ENCODE measurements at places on chromosomes 7 and 10.

DNA sequence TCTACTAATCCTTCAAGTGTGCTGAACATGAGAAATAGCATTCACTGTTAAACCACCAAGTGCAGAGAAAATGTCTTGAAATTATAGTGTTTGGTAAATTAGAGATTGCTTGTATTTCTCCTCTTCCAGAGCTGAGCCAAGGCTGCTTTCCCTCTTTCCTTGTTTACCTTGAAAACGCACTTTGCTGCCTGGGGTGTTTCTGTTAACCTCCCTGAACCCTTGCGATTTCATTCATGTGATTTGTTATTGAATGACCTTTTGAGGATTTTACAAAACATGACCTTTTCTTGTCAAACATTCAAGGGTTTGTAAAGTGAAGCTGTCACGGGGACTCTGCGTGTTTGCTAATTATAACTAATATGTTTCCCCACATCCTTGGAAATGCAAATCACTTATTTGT is 169.4 kb downstream of the LRMDA start:
- DNase-seq = no peak

DNA sequence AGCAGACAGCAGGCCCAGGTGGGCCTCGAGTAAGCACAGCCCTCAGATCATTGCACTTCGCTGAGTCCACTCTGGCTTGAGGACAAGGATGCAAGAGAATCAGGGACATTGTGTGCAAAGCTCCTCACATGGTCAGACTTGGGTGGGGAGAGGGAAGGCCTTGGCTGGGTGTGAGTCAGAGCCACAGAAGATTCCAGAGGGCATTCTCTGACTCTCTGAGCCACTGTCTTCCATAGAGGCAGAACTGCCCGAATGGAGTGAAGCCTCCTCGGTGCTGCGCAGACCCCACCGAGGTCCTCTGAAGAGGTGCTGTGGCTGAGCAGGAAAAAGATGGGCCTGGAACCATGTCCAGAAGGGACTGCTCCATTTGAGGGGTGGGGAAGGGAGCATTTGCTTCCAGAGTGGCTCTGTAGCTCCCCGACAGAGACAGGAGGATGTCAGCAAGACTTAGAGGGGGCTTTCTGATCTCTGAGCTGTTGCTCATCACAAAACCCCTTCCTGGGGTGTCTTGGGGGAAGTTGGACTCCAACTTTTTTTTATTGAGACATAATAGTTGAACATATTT is 120.8 kb downstream of the PTPN20 start:
- DNase-seq = no peak

GRCh38 chr10:71575451-71575850 is 144.1 kb downstream of the C10orf105 start:
- DNase-seq = no peak

GRCh38 chr7:36301914-36302771 is 87.5 kb upstream of the ANLN start:
- no peak for DNase-seq

DNA sequence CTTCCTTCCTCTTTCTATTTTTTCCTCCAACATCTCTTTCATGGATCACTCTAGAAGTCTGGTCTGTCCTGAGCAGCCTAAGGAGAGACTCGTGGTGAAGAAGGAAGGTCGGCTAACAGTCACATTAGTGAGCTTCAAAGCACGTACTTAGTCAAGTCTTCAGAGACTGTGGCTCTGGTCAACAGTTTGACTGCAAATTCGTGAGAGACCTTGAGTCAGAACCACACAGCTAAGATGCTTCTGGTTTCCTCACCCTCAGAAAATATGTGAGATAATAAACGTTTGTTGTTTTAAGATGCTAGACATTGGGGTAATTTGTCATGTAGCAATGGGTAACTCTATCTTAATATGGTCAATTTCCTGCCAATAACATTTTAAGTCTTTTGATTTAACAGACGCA is 126.2 kb upstream of the LRRN3 start:
- DNase-seq = no peak

DNA sequence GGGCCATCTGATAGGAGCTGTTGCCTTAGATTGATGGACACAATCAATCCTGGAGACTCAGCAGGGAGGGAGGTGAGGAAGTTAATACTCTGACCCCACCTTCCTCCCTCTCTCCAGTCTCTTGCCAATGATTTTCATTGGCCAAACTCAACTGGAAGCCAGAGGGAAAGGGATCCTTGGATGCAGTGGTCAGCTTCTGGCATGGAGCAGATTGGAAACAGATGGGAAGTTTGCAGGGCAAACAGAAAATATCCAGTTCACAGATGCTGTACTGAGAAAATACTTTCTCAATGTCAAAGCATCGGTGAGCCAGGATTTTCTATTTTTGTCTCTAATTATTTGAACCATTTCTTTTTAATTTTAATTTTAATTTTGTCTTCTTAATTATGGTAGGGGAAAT is 170.8 kb downstream of the BBS9 start:
- no peak for DNase-seq

DNA sequence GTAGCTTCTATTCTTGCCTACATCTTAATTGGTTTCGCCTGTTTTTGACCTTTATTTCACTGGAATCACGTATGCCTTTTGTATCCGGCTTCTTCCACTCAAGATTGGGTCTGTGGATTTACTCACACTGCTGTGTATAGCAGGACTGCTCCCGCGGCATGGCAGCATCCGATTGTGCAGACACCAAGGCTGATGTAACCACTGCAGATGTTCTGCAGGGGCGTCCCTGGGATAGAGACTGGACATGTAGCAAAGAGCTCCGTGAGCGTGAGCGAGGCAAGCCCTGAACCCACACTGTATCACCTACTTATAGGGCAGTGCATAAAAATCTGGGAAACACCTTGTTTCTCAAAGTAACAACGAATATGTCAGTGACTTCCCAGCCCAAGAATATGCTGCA is 11.4 kb upstream of the IDI2 start:
- DNase-seq = no peak

- no peak for DNase-seq
These were observed 35.0 kb downstream of the ENTPD1 start for GRCh38 chr10:95790982-95791381.

DNA sequence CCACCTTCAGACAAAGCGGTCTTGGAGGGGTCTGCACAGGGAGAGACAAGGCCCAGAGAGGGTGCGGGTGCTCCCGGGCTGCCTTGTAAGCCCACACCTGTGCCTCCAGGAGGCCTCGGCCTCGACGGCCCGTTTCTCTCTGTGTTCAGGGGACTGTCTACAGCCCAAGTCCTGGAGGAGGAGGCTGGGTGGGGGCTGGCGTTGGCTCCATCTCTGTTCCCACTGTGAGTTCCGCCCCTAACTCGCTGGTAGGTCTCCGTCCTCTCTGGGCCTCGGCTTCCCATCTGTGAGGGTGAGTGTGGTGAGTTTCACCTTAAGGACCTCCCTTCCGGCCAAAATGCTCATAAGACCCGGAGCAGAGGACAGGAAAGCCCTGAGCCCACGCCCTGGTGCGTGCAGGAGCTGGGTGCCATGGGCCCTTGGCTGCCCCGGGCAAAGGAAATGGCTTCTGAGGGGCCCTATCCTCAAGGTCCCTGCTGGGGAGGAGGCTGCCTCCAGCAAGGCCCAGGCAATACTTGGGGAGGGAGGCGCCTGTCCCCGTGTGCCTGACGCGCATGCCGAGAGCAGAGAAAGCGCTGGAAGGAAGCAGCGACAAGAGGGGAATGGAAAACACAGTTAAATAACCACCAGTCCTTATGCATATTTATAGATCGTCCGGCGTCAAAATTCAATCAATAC is 276.8 kb downstream of the ELFN1 start:
- no peak for DNase-seq

GRCh38 chr10:32972929-32973328 is 14.9 kb upstream of the ITGB1 start:
- DNase-seq = peak; percentile 56

GRCh38 chr10:93999401-93999851 is 5.7 kb downstream of the PLCE1 start:
- DNase-seq = no peak

DNA sequence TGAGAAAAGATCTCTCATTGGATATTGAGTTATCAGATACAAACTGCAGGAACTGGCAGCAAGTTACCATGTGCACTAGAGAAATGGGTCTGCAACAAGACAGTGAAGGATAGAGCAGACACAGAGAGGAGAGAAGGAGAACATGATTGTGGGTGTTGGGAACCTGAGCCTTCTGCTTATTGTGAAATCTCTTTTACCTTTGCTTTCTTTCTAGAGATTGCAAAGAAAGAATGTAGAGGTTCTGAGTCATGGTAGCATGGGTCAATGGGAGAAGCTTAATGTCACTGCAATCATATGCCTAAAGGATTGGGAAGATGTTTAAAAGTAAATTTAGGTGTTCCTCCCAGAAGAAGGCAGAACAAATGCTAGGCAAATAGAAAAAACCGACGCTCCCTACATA is 821.4 kb downstream of the CCSER2 start:
- DNase-seq = no peak

- DNase-seq = no peak
These were observed 130.4 kb downstream of the CDH23 start for GRCh38 chr10:71527135-71527534.

DNA sequence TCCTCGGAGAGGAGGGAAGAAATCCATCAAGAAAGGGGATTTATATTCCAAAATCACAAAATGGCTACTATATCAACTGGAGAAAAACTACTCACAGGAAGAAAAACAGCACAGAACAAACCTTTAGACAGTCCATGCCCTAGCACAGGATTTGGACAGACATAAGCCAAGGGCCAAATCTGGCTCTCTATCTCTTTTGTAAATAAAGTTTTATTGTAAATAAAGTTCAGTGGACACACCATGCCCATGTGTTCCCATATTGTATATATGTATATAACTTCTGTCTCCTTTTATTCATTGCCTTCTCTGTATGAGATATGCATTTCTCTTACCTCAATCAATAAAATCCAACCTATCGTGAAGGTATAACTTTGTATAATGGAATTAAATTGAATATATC is 742.8 kb upstream of the LRRTM3 start:
- no peak for DNase-seq

DNA sequence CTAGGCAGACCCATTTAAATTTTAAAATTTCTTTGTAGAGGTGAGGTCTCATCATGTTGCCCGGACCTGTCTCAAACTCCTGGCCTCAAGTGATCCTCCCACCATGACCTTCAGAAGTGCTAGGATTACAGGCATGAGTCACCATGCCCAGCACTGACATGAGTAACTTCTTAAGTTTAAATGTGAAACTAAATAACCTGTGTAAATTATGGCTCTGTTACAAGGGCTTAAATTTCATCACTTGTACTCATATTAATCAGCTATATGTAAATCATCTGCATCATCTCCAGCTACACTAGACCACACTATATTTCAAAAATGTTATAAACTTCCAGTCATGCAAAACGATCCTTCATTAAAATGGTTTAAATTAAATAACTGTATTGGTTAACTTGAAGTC is 56.1 kb downstream of the ATAD1 start:
- DNase-seq = peak; percentile 13

GRCh38 chr7:157519798-157520244 is 183.0 kb downstream of the DNAJB6 start:
- DNase-seq = no peak

GRCh38 chr10:44244745-44245600 is 139.9 kb downstream of the CXCL12 start:
- DNase-seq = no peak

DNA sequence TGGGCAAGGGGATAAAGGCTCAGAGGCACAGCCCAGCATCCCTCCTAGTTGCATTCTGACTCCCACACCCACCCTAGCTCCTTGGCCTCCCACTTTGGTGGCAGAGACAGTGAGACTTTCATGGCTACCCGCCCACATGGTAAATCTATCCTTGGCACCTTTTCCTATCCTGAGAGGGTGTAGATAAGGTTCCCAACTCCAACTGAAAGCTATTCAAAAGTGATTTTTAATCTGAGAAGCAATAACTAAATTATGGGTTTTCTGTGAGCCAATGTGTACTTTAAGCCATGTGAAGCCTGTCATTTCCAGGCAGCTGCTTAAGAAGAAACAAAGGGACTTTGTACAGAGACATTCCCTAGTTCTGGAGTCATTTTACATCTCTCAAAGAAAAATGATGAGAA is 9.1 kb downstream of the LAMB1 start:
- no peak for DNase-seq

- no peak for DNase-seq
These were observed 133.1 kb downstream of the RGS10 start for GRCh38 chr10:119409385-119409784.

GRCh38 chr10:90591629-90592028 is 266.2 kb downstream of the HTR7 start:
- no peak for DNase-seq

GRCh38 chr10:122181041-122181732 is 89.9 kb upstream of the BTBD16 start:
- no peak for DNase-seq

DNA sequence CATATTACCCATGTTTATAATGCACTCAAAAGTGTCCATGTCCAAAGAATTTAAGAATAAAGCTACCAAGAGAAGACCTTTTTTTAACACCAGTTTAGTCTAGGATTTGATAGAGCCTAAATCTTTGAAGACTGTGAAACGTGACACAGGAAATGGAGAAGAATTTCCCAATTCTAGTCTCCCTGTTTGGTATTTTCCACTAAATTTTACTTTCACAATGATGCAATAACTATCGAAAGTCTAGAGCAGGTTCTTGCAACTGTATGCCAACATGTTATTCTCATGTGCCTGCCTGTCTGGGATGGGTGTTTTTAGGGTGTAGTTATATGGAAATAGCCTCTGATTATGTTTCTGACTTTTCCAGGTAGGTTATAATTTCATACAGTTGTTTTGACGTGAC is 6.9 kb upstream of the MXI1 start:
- no peak for DNase-seq

GRCh38 chr10:77545585-77545984 is 92.0 kb downstream of the KCNMA1 start:
- no peak for DNase-seq

- no peak for DNase-seq
These were observed 8.5 kb upstream of the ZNF22 start for GRCh38 chr10:44992070-44992731.

- no peak for DNase-seq
These were observed 2.9 kb upstream of the TMEM72 start for GRCh38 chr10:44908066-44908749.

DNA sequence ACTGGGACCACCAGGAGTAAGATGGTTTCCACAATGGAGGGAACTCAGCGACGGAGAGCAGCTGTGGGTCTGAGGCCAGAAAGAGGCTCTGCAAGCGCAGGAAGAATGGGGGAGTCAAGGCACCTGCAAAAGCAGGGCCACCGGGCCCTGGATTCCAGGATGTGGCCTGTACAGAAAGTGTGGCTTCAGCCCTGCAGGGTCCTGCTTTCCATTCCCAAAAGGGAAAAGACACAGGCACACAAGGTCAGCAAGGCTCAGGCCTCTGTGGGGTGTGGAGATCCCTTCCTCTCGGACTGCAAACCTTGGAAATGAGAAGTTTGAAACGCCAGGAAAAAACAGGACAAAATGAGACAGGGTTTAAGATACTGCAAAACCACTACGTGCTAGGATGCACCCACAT is 232.5 kb downstream of the TNS3 start:
- DNase-seq = no peak

DNA sequence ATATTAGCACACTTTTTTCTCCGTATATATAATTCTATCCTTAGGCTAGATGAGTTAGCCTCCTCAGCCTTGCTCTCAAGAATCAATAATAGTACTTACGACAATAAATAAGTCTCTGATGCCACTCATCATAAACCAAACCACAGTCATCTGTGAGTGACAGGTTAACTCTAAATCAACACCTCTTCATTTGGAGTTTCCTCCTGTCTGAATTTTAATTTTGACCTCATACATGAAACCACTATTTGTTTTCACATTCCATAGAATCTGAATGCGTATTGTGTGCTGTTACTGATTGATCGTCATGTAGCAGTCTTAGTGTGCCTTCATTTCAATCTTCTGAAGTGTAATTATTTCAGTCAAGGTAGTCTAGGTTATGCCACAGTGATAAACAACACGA is 85.8 kb downstream of the HGF start:
- DNase-seq = no peak

- no peak for DNase-seq
These were observed 7.6 kb upstream of the STN1 start for GRCh38 chr10:103925591-103925990.

All from hematopoietic multipotent progenitor cell treated with erythropoietin and hydrocortisone succinate and interleukin-3 and kit ligand, for 8 days (in vitro differentiated cells).